ENCODE measurements at places on chromosomes 2 and 18. TPM values are rescaled to one million over a fixed set of nuclear protein-coding genes. Genes with fewer than 3 reads are reported as not detected.

DNA sequence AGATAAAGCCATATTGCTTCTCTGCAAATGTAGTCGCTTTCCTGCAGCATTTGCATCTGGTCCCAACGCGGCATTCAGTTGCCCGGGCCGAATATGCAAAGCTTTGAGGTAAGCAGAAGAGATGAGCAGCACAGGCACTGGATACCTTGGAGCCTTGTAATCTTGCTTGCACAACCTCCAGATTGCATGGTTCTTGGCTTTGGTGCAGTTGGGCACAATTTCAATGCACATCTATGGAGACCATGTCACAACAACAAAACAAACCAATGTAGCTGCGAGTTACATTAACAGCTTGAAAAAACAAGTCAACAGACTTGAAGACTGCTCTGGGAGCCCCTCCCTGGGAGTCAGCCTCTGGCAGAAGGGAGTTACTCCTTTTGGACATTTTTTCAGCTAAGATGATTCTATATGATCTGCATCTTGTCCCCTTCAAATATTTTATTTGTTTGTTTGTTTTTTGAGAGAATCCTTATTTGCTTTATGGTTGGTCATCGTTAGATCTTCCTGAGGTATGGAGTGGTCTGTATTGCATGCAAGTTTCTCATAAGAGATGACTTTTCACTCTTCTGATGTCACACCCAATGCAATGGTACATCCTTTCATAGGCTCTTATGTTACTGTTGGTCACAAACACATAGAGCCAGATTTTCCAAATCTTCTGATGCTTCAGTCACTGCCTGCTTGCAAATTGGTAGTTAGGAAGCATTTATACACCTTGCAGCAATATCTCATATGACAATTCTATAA, 113.5 kb downstream of the EFEMP1 start:
- no peak for DNase-seq

- DNase-seq, result no peak
These were observed 54.6 kb downstream of the TTC39C start for GRCh38 chr18:24068945-24069693.

DNA sequence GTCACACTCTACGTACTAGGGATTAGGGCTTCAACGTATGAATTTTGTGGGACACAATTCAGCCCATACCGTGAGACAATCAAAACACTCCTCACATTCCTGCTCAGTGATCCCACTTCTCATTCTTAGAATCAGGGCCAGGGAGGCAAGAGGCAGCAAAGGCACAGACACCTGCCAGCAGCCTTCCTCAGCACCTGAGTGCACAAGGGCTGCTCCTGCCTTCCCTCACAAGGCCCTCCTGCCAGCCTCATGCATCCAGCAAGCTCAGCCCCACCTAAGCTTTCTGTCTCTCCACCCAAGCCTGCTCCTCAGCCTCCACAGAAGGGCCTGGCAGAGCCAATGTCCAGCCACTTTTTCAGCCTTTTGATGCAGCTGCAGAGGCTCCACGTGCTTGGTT, 141.6 kb downstream of the SP3 start:
- no peak for DNase-seq

- DNase-seq, result no peak
These were observed 143.9 kb upstream of the ITGA6 start for GRCh38 chr2:172283476-172283875.

DNA sequence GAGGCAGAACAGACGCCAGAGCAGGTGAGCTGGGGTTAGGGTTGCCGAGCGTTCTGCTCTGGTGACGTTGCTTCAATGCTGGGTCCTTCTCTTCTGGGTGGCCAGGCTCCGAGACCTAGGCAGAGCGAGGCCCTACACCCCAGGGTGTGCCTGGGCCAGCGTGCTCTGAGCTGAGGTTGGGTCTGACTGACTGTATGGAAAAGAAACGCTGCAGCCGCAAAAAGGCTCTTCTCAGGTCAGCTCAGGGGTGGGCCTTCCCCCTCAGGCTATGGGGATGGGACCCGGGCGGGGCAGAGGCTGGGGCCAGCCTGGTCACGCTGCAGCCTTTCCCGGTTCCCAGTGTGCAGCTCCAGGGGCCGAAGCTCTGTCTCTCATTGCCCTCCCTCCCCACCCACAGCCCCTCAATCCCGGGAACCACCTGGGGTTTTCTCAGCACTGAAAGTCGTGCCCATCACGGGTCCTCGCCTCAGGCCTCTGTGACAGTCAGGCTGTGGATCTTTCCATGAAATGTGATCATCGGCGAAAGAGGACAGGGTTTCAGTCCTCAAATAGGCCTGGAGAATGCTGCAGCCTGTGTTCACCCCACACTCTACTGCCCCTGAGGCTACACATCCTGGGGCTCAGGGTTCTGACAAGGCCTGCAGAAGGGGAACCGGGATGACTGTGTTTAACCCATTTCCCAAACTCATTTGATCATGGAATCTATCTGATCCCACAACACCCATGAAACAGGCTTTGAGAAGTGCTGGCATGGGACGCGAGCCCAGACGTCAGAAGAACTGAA, 19.4 kb downstream of the CYP26B1 start:
- no peak for DNase-seq

- peak; percentile 49 for DNase-seq
These were observed 35.3 kb downstream of the RAB31 start for GRCh38 chr18:9743200-9744016.

- no peak for DNase-seq
These were observed 77.7 kb downstream of the TGOLN2 start for GRCh38 chr2:85250045-85250444.

- no peak for DNase-seq
These were observed 59.3 kb downstream of the UNC80 start for GRCh38 chr2:209830722-209831465.

- DNase-seq, result peak; percentile 16
These were observed 198.5 kb upstream of the ITGA4 start for GRCh38 chr2:181258720-181259119.

Gene TCF23
- polyA plus RNA-seq, result not detected

Gene CNRIP1
- polyA plus RNA-seq, result 3.1 TPM
